Fibroblast of pulmonary artery (primary cell): ENCODE measurements at places on chromosomes 16 and 17.

DNA sequence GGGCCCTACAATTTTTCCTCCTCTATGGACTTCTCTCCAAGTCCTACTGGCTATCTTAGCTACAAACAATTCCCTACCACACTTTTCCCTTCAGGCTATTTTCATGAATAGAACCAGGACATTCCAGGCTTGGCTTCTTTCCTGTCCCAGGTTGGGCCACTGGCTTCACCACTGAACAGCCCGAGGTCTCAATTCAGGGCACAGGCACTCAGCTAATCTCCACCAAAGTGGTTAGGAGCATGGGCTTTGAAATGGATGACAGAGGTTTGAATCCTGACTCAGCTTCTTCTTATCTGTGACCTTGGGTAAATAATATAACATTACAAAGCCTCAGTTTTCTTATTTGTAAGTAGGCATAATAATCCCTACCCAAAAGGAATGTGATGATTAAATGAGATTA is 50.9 kb upstream of the ZNF629 start:
- DNase-seq: no peak

- no peak for DNase-seq
These were observed at the start of gene CDH16 for GRCh38 chr16:66918803-66919568. Gene CDH16, minus strand, starts transcription at chr16:66918885. Its CDS starts 820 bp downstream, at chr16:66918065.

DNA sequence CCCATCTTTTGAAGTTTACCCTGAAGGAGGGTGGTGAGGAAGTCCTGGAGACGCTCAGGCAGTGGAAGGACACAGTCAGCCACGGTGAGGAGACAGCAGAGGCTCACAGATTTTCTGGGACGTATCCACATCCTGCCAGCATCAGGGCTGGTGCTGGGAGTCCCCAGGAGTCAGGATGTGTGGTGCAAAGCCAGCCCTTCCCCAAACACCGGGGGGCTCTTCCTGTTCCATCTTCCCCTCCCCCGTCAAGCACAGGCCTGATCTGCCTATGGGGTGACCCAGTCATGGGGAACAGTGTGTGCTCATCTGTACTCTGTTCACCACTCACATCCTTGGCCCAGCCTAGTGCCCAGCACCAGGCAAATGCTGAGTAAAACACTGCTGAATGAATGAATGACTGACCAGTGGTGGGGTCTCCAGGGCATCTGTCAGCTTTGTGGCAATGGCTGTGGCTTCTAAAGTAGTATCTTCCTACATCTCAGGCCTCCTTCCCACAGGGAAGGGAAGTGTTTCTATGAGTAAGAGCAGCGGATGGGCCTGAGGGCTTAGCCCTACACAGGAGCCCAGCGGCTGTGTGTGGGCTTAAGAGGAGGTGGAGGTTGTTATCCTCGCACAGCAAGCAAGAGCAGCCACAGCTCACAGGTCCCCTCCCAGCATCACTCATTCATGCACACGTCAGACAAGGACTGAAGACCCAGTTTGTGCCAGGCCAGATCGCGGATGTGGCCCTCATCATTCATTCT is 23.3 kb downstream of the NOS2 start:
- no peak for DNase-seq

DNA sequence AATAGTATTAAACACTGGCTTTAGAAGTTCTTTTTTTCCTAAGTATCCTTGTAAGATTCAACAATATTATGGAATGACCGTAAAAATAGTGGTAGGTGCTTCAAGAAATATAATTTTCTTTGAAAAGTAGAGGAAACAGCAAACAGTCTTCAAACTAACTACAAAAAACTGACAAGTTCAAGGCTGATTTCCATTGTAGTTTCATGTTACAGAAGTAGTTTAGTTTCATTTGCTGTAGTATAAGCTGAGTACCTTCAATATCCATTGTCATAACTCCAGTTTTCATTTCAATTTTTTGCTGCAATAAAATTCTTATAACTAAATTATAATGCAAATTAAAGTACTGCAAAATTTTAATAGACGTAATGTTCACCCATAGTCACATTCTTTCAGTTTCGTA is 19.3 kb downstream of the PHKB start:
- DNase-seq: no peak

DNA sequence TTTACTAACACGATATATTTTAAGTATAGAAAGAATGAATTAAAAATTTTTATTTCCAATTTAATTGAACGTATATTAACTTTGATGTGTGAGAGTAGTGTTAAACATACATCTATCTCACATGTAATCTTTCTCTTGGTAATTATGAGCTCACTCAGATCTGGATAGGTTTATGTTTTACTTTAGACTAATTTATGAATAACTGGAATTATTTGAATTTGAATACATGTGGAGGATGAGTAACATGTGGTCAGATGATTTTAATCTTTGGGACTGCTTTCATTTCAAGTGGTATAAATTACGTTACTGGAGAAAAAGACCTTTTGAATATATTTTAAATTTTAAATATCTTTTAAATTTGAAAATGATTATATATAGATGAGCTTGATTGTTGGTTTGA is 49.9 kb upstream of the RHBDL3 start:
- no peak for DNase-seq

DNA sequence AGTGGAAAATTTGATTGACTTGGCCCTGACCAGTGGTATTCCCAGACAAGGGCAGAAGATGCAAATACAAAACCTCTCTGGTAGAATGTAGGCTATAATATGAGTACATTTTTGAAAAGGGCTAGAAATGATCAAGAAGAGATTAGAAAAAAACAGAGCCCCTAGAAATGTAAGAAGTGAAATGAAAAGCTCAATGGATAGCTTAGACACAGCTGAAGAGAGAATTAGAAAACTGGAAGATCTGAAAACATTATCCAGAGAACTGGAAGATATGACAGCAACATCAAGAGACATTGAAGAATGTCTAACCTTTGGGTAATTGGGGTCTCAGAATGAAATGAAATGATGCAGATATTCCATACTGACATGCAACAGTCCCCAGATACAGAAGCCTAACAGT is 105.2 kb upstream of the ZNF750 start:
- no peak for DNase-seq

DNA sequence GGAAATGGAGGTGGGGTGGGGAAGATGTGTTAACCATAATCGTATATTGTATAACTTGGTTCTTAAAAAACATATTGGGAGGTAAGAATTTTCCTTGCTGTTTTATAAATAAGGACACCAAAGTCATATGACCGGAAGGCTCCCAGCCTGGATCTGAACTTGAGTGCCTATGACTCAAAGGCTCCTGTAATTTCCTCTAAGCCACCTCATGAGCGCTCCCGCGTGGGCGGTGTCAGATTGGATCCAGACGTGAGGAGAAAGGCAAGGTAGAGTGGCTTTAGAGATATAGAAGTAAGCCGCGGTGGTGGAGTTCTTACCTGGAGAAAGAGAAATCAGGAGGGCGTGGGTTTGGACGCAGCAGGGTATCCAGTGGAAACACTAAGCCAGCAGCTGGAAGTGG is 196.2 kb upstream of the NLRP1 start:
- peak; percentile 48 for DNase-seq

- DNase-seq: no peak
These were observed 1.0 kb downstream of the HS3ST3A1 start for GRCh38 chr17:13600475-13601321.

- no peak for DNase-seq
These were observed 1.1 kb downstream of the RAI1 start for GRCh38 chr17:17682293-17682736.

GRCh38 chr17:27892542-27892865 is 661 bp downstream of the LYRM9 start:
- DNase-seq: no peak

DNA sequence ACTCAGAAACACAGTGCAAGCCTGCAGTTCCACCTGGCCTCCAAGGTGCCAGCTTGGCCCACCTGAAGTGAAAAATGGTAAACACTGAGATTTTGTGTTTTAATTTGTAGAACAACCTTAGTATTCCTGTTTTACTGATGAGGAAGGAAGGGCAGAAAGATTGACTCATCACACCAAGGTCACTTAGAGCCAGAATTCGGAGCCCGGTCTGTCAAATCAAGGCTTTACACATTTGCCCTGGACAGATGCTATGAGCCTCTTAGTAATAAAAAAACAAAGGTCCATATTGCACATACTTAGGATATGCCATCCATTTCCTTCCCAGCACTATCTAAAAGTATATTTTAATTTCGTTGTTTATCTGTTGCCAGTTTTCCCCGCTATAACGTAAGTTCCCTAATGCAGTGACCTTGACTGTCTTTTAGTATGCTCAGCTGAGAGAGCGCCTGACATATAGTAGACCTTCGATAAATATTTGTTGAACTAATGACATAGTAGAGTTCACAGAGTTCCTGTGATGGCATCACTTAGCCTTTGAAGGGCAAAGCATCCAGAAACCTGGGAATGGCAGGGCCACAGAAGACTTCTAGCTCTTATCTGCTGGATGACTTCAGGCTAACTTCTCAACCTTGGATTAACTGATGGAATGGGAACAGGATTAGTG is 7.2 kb upstream of the TBKBP1 start:
- DNase-seq: no peak

DNA sequence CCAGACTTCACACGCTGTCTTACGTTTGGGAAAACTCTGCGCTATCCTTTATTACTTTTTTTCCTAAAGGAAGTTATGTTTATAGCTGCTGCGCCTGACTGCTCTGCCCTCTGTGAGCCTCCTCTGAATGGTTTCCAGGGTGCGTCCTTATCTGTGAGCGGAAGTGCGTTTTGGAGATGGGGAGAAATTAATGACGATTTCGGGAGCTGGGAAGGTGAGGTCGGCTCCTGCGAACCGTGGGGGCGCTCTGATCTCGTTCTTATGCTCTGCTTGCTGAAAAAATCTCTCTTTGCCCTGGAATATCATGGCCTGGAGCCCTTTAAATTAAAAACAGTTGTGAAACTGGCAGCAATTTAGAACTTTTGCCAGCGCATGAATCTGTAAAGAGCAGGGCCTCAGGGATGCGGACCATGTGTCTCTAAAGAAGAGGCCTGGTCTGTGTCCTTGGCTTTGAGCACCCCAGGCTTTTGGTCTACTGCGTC is 135.7 kb upstream of the ZFHX3 start:
- DNase-seq: peak; percentile 82

GRCh38 chr16:8869212-8869987 is 594 bp upstream of the CARHSP1 start:
- DNase-seq: no peak

GRCh38 chr16:87219287-87219909 is 97.8 kb downstream of the C16orf95 start:
- DNase-seq: no peak

DNA sequence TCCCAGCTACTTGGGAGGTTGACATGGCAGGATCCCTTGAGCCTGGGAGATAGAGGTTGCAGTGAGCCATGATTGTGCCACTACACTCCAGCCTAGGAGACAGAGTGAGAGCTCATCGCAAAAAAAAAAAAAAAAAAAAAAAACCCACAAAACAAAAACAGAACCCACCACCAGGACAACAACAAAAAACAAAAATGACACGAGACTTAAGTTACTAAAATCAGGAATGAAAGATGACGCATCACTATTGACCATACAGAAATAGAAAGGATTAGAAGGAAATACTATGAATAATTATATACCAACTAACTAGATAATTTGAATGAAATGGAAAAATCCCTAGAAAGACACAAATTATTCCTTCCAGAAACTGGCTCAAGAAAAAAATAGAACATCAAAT is 432.4 kb upstream of the PMFBP1 start:
- DNase-seq: no peak

DNA sequence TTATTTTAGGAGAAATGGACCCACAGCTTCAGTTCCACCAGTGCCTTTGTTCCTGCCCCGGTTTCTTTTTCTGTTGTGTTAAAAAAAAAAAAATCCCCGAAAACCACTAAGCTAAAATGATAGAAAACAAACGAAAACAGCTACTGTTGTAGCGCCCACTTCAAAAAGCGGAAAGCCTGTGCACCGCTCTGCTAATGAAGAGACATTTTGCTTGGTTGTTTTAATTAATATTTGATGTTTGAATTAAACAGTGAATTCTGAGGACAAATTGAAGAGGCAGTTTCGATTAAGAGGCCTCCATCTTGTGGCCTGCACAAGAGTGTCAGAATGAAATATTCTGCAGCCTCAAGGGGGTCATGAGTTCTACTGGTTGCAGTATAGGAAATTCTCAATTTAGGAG is 186.7 kb downstream of the RPTOR start:
- no peak for DNase-seq

DNA sequence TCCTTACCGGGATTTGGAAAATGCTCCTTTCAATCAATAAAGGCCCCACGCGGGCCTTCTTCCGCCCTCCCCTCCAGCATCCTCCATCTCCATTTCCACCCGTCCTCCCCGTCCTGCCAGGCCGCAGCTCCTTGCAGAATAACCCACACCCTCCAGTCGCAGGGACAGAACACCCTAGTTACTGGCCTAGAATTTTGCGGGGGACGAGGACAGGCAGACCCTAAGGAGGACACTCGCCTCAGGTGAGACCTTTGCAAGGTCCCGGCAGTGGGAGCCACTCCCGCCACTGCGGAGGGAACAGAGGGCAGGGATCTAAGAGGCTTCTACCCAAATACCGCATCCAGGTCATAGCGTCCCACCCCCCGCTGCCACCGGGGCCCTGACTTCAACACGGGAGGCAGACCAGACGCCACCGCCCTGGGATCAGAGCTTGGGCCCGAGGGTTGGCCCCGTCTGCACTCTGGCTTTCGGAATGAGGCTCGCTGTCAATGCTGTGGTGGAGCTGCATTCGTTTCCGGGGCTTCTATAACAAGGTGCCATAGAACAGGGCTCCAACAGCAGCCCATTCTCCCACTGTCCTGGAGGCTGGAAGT is 26.8 kb downstream of the SLC25A10 start:
- DNase-seq: no peak

GRCh38 chr16:77760800-77761199 is 27.6 kb upstream of the VAT1L start:
- DNase-seq: no peak

GRCh38 chr17:4229627-4230541 is 33.9 kb downstream of the ANKFY1 start:
- peak; percentile 99 for DNase-seq

DNA sequence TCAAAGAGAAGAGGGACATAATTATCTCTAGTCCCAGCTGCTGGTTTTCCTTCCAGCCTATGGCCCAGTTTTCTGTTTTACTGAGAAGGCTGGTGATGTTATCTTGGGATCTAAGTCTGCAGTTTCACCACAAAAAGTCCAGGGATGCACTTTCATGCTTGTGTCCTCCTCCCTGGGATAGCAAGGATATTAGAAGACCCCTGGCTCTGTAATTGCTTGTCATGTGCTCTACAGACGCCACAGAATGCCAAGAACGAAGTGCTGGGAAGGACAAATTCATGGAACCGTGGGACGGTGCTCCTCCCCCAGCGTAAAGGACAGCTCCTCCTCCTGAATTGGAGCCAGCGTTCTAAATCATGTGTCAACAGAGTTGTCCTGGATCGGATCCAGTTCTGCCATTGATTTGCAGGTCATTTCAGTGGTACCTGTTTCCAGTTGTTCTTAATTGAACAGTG is 8.6 kb downstream of the MAPT start:
- no peak for DNase-seq

DNA sequence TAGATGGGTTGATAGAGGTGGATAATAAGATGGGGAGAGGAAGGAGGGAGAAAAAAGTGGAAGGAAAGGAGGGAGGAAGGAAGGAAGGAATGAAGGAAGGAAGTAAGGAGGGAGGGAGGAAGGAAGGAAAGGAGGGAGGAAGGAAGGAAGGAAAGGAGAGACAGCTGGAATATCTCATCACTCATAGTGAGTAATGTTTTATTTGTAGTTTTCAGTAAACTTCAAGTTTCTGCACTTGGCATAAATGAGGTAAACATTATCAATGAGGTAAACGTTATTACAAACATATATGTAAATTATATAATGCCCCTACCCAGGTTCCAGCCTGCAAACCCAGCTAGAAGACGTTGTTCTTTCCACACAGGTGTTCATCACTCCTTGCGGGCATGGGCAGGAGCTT is 89.8 kb upstream of the XYLT1 start:
- DNase-seq: no peak
